ENCODE measurements at places on chromosomes 7 and 10. TPM values are rescaled to one million over a fixed set of nuclear protein-coding genes. Genes with fewer than 3 reads are reported as not detected.

GRCh38 chr7:5526100-5526905 is 102.7 kb upstream of the TNRC18 start:
- DNase-seq = no peak

DNA sequence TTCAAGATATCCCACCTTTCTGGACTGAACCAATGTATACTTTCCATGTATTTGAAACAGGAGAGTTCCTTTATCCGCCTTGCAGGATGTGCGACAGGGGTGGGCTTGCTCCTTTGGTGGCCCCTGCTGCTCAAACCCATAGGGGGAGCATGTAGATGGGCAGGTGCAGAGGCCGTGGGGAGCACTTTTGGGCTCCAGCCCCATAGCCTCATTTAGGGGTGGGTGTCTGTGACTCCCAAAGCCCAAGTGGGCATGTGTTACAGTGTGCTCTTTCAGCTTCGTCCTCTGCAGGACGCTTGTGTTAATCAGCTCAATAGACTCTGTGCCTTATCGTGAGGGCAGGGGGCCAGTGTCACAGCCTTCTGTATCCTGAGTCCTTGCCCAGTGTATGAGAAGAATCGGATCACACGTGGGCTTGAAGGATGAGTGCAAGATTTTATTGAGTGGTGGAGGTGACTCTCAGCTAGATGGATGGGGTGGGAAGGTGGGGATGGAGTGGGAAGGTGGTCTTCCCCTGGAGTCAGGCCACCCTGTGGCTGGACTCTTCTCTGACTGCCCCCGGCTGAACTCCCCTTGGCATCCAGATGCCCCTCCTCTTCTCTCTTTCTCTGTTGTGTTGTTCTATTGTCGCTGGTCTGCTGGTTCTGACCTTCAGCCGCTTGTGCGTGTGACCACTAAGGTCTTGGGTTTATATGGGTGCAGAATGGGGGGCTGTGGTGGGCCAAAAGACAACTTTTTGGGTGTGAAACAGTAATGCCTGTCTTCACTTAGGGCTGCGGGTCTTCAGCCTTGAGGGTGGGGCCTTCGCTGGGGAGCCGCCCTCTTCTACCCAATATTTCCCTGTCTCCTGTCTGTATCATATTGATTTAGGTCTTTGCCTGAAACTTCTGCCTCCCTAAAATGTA is 262.2 kb downstream of the GLRX3 start:
- DNase-seq = no peak

TM9SF3 gene
- total RNA-seq = 130 TPM

DNA sequence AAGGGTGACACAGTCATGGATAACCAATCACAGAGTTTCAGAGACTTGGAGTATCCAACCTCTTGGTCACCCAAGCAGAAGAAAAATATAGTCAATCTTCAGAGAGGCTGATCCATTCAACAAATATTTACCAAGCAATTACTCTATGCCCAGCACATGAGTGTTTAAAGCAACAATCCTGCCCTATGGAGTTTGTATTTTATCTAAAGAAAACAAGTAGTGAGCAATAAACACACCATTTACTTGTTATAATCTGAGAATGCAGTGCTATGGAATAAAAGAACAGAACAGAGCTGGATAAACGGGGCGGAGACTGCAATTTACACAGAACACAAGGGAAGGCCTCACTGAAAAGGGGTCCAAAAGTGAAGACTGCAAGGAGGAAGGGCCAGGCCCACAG is 63.8 kb downstream of the GRB10 start:
- no peak for DNase-seq

- DNase-seq = no peak
These were observed 7.0 kb downstream of the NAPEPLD start for GRCh38 chr7:103141753-103142404.

DNA sequence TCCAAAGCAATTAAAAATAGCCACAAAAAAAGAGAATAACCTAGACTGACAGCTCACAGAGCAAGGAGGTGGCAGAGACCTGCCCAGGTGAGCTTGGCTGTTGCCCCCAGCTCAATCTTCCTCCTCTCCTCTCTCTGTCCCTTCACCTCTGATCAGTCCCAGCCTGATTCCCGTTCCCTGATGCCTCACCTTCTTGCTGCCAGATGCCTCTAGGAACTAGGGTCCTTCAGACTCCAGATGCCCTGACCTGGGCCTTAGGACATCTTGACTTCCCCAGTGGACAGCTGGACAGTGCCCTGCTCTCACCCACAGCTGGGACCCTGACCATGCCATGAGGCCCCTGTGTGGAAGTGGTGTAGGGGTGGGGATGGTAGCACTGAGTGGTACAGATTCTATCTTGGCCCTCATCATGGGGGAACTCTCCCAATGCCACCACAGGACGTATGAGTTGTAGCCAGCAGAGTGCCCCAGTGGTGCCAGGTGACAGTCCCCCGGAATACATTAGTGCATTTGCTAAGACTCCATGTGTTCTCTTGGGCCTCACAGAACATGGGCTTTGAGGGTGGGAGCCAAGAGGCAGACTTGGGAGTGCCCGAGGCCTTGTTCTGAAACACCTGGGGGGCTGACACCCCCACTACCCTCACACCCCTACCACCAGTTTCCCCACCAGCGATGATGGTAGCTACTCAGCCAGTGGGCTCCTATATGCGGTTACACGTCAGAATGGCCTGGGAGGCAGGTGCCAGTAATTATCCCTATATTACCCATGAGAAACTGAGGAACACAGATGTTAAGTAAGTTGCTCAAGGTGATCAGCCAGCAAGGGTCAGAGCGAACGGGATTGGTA is 2.0 kb downstream of the DEPP1 start:
- no peak for DNase-seq

DNA sequence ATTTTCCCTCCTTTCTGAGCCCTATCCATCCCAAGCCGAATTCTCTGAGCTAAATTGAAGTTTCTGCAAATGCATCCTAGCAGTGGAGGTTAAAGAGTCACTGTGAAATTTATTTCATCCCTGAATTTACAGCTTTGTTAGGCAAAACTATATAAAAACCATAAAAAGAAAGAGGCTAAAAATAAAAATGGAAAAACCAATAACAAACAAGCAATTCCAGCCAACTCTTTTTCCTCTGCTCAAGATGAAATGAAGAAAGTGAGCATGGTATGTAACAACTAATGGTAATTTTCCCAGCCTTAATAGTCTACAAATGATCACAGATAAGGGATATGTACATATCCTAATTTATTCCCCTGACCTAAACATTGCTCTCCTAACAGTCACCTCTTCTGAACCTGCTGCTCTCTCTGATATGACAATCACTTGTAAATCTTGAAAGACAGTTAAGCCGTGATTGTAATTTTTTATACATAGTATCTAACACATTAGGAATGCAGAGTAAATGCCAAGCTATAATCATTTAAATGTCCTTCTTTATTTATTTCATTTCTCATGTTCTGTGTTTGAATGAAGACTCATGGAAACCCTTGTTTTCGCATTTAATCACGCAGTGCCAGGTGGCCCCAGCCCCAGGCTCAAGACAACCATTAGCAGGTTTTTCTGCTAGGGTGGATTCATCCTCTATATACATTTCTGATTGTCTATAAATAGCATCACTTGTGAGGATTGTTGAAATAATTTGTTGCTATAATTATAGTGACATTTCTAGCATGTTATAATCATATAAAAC is 48.6 kb upstream of the NRP1 start:
- no peak for DNase-seq

GRCh38 chr7:93021748-93022147 is 96.0 kb downstream of the SAMD9 start:
- DNase-seq = no peak

- no peak for DNase-seq
These were observed 633.2 kb downstream of the TNS3 start for GRCh38 chr7:46948716-46949115.

GRCh38 chr7:95213809-95214492 is 110.4 kb downstream of the PON1 start:
- DNase-seq = no peak

DNA sequence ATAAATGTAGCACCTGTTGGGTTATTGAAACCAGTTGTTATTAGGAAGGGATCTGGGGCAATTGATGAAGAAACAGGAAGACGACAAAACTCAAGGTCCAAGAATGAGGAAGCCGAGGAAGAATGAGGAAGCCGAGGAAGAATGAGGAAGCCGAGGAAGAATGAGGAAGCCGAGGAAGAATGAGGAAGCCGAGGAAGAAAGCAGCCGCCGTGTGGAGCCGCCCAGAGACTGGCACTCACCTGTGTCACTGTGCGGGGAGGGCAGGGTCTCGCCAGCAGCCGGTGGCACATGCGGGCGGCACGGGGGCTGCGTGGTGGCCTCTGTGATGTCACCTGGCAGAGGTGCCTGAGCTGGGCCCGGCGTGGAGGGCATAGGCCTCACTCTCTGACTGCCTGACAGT is 71.1 kb upstream of the CFAP46 start:
- DNase-seq = no peak

DNA sequence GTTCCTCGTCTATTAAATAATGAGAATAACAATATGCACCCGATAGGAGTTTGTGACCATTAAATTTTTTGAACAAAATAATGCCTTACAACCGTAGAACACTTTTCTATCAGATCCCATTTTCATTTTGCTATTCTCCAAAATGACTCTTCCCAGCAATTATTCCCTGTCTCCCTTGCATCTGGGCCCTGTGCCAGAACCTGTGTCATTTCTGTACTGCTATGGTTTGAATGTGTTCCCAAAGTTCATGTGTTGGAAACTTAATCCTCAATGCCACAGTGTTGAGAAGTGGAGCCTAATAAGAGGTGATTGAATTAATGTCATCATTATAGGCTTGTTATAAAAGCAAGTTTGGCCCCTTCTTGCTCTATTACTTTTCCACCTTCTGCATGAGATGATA is 33.2 kb upstream of the SMNDC1 start:
- DNase-seq = no peak

DNA sequence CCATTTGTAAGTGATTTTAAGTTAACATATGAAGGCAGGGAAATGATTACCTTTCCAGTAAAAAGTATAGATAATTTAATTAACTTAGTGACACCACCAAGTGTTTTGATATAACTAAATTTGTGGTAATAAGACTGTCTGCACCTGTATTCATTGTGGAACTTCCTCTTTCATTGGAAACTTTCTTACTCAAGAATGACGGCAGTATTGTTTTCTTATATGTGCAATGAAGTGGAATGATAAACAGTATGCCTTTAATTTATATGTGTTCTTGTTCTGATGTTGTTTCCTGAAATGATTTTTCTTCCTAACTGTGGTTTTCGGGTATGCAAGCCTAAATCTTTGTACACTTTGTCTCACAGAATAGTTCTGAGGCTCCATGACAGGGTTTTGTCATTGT is 46.4 kb downstream of the CASD1 start:
- no peak for DNase-seq

DNA sequence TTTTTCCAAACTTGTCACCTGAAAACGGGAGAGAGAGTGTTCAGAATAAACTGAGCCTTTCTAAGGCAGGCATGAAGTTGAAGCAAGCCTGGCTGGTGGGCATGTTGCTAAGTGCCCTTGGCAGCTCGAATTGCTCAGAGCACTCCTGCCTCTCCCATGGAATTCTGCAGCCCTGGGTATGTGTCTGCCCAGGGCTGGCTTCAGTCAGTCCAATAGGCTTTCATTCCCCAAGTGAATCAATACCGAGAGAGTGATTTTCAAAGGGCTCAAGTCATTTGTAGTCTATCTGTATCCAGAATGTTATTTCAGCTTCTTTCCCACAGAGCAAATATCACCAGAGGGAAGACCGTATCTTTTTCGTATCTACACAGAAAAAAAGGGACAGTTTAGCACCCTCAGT is 415.5 kb upstream of the COBL start:
- no peak for DNase-seq

GRCh38 chr10:19194866-19195265 is 146.3 kb downstream of the MALRD1 start:
- DNase-seq = no peak

DNA sequence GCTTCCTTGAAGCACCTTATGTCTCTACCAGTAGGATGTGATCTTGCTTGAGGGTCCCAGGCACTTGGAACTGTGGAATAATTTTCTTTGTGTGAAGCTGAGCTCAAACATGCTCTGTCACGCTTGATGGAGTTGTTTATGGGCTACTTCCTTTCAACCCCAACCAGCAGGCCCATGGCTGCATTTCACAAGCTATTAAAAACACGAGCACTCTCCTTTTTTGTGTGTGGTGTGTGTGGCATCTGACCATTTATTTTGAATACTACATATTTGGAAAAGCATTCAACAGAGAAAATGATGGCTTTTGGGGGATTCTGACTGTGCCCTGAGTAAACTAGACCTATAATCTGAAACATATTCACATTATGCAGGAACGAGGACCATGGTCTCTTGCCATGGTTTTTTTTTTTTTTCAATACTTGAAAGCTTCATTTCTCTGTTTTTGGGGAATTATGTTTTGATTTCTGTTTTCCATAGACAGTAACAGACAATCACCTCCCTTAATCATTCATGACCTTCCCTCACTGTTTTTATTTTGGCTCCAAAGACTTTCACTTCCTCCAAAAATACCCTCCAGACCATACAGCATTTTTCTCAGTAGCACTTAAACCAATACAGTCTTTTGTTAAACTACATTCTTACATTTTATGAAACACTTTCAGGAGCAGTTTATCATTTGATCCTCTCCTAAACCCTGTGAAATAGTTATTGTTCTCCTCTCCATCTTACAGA is 233.6 kb upstream of the BMPER start:
- no peak for DNase-seq

- DNase-seq = no peak
These were observed 118.3 kb downstream of the POU6F2 start for GRCh38 chr7:39095875-39096619.

DNA sequence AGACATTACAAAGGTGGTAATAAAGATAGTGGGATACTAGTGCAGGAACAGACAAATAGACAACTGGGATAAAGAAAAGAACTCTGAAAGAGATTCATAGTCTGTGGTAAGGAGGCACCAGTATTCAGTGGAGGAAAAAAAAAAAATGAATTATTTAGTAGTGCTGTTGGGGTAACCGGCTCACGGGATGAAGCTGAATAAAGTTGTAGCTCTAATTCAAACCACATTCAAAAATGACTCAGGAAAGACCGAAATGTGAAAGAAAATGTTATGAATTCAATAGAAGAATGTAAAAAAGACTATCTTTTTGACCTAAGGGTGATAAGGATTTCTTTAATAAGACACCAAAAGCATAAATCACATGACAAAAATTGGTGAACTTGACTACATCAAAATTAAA is 83.1 kb upstream of the HABP2 start:
- no peak for DNase-seq

GRCh38 chr7:105149827-105150226 is 135.8 kb downstream of the KMT2E start:
- no peak for DNase-seq

- no peak for DNase-seq
These were observed 9.3 kb downstream of the LBX1 start for GRCh38 chr10:101219946-101220451.

HACD1 gene
- total RNA-seq = 18.3 TPM

Measured in frontal cortex (tissue), 4 donors.